ENCODE measurements at places on chromosomes 4 and X.

- H3K27ac ChIP-seq = no peak overlapping the region
- DNase-seq = no peak
- H3K27me3 ChIP-seq = no peaks in the 10 kb centered on the region
- no peaks in the 10 kb centered on the region for H3K36me3 ChIP-seq
These were observed 66.0 kb downstream of the MANBA start for GRCh38 chr4:102694791-102695190.

- H3K4me3 ChIP-seq = no peak overlapping the region
- peak; percentile 48 for DNase-seq
- H3K4me1 ChIP-seq = no peaks in the 10 kb centered on the region
- H3K27ac ChIP-seq = no peak overlapping the region
These were observed 95.1 kb downstream of the USP9X start for GRCh38 chrX:41180194-41180908.

- H3K4me1 ChIP-seq = no peaks in the 10 kb centered on the region
- H3K36me3 ChIP-seq = no peaks in the 10 kb centered on the region
- no peak overlapping the region for H3K4me3 ChIP-seq
- DNase-seq = no peak
These were observed 466.3 kb upstream of the ACTRT1 start for GRCh38 chrX:128518508-128518907.

DNA sequence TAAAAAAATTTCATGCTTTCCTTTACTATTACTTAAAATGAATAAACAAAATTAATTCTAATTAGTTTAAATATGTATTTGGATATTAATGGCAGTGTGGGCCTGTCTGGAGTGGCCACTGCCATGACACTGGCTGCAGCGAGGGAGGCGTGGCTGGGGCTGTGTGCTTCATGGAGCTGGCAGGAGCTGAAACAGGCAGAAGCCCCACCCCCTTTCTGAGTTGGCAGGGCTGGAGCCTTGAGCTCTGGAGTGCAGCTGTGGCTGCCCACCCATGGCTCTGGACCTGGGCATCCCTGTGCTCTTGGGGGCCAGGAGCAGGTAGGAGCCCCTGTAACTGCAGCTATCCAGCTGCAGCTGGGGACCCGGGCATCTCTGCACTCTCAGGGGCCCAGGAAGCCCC is 8.2 kb upstream of the HSD17B11 start:
- H3K27me3 ChIP-seq = no peaks in the 10 kb centered on the region
- no peak for DNase-seq
- H3K4me3 ChIP-seq = no peak overlapping the region
- H3K27ac ChIP-seq = no peak overlapping the region
- no peaks in the 10 kb centered on the region for H3K36me3 ChIP-seq

- H3K4me3 ChIP-seq = no peak overlapping the region
- H3K36me3 ChIP-seq = no peaks in the 10 kb centered on the region
- no peak for DNase-seq
These were observed 102.6 kb downstream of the AMELX start for GRCh38 chrX:11395859-11396258.

- peak; percentile 51 for DNase-seq
- H3K27ac ChIP-seq = no peak overlapping the region
- H3K4me1 ChIP-seq = no peaks in the 10 kb centered on the region
These were observed 69.5 kb upstream of the BRWD3 start for GRCh38 chrX:80879143-80879542.

GRCh38 chr4:99437723-99438404 is 2.7 kb upstream of the ADH7 start:
- no peaks in the 10 kb centered on the region for H3K36me3 ChIP-seq
- H3K4me1 ChIP-seq = no peaks in the 10 kb centered on the region
- H3K27me3 ChIP-seq = no peaks in the 10 kb centered on the region
- H3K27ac ChIP-seq = no peak overlapping the region

DNA sequence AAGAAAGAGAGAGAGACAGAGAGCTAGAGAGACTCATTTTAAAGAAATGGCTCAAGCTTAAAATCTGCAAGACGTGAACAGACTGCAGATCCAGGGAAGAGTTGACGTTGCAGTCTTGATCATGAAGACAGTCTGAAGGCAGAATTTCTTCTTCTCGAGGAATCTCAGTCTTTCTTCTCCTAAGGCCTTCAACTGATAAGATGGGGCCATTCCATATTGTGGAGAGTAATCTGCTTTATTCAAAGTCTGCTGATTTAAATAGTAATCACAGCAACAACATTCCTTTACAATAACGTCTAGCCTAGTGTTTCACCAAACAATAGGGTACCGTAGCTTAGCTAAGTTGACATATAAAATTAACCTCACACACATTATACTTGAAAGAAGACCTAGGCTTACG is 208.4 kb upstream of the ADAMTS3 start:
- H3K4me3 ChIP-seq = no peak overlapping the region
- DNase-seq = no peak
- H3K36me3 ChIP-seq = no peaks in the 10 kb centered on the region
- no peaks in the 10 kb centered on the region for H3K4me1 ChIP-seq
- H3K27ac ChIP-seq = no peak overlapping the region
- no peaks in the 10 kb centered on the region for H3K27me3 ChIP-seq

GRCh38 chr4:48133669-48134068 is 381 bp downstream of the TXK start:
- H3K4me1 ChIP-seq = peaks cover 6% of the 10 kb centered on the region
- H3K4me3 ChIP-seq = no peak overlapping the region
- no peak overlapping the region for H3K27ac ChIP-seq
- no peaks in the 10 kb centered on the region for H3K27me3 ChIP-seq
- no peak for DNase-seq

GRCh38 chr4:153705743-153706468 is 21.8 kb downstream of the TLR2 start:
- no peak overlapping the region for H3K27ac ChIP-seq
- no peak for DNase-seq
- H3K4me3 ChIP-seq = no peak overlapping the region

DNA sequence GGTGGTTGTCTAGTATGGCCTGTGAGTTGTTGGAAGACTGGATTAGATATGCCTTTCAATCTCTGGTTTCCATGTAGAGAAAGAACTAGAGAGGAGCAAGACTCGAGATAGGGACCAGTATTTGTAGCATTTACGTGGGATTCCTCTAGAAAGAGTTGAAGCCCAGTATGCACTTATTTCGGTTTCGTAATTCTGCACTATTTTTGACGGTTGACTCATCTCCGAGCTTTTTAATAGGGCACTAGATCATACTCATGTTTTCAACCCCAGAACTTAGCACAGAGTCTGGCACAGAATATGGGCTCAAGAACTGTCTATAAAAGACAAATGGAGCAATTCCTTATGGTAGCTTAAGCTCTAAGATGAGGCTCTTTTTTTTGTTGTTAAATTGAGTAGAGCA is 15.7 kb downstream of the HELT start:
- H3K36me3 ChIP-seq = no peaks in the 10 kb centered on the region
- H3K4me3 ChIP-seq = no peak overlapping the region
- DNase-seq = no peak

DNA sequence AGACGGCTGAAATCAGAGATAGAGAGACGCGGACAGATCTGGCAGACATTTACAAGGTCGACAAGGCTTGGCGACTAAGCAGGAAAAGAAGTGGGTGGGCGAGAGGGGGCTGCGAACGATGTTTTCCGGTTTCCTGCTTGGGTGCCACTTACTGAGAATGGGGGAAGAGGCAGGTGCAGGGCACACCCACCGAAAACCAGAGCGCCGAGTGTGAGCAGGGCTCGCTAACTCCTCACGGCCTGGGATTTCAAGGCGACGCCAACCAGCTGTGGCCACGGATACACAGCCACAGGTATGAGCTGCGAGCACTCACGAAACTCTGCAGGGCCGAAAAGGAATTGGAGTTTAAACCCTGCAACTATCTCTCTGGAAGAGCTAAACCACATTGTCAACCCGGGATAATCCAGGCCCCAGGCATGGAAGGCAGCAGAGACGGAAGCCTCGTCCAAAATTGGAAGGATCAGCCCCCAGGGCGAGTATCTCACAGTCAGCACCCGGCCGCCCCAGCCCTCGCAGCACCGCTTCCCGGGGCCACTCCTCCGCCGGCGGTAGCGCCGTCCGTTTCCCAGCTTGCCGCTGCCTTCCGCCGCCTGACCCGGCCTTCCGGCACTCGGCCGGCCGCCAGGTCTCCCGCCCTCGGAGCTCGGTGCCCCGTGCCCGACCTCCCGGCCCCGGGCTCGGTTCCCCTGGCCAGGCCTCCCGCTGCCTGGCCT is 778 bp downstream of the CASP3 start:
- no peaks in the 10 kb centered on the region for H3K36me3 ChIP-seq
- H3K4me3 ChIP-seq = peak overlapping the region; percentile 65
- DNase-seq = peak; percentile 68
- H3K4me1 ChIP-seq = peaks cover 17% of the 10 kb centered on the region
- H3K27me3 ChIP-seq = no peaks in the 10 kb centered on the region

GRCh38 chr4:146095860-146096259 is 79.7 kb upstream of the LSM6 start:
- no peaks in the 10 kb centered on the region for H3K36me3 ChIP-seq
- no peak overlapping the region for H3K4me3 ChIP-seq
- no peaks in the 10 kb centered on the region for H3K4me1 ChIP-seq
- no peaks in the 10 kb centered on the region for H3K27me3 ChIP-seq
- H3K27ac ChIP-seq = no peak overlapping the region

- no peak overlapping the region for H3K27ac ChIP-seq
- no peaks in the 10 kb centered on the region for H3K4me1 ChIP-seq
- no peak overlapping the region for H3K4me3 ChIP-seq
- no peaks in the 10 kb centered on the region for H3K36me3 ChIP-seq
- no peaks in the 10 kb centered on the region for H3K27me3 ChIP-seq
These were observed 58.6 kb upstream of the TLL1 start for GRCh38 chr4:165814256-165815020.

DNA sequence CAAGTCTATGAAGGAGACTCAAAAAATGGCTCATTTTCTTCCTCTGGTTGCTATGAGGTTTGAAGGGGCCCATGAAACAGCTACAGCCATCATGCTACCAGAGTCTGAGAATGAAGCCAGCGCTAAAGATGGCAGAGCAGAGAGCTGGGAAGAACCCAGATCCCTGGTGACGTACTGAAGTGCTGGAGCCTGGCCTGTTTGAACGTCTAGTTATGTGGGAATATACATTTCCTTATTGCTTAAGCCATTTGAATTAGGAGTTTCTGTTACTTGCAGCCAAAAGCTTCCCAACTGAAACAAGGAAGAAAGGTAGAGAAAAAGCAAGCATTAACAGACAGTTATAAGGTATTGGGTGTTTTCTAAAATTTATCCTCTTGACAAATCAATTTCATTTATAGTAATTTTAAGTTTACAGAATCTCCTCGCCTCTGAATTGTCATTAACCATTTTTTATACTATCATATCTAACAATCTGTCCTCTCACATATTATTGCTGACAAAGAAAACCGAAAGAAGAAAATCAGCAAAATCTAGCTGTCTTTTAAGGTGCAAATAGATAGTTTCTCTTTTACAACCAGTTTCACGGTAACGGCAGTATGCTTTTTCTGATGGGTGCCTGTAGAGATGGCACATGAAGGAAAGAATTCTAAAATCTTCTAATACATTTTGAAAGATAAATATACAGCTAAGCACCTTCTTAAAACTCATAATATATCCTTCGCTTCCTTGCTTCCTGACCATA is 8.9 kb upstream of the COQ2 start:
- H3K4me1 ChIP-seq = no peaks in the 10 kb centered on the region
- H3K36me3 ChIP-seq = no peaks in the 10 kb centered on the region
- no peaks in the 10 kb centered on the region for H3K27me3 ChIP-seq
- DNase-seq = no peak
- no peak overlapping the region for H3K4me3 ChIP-seq

DNA sequence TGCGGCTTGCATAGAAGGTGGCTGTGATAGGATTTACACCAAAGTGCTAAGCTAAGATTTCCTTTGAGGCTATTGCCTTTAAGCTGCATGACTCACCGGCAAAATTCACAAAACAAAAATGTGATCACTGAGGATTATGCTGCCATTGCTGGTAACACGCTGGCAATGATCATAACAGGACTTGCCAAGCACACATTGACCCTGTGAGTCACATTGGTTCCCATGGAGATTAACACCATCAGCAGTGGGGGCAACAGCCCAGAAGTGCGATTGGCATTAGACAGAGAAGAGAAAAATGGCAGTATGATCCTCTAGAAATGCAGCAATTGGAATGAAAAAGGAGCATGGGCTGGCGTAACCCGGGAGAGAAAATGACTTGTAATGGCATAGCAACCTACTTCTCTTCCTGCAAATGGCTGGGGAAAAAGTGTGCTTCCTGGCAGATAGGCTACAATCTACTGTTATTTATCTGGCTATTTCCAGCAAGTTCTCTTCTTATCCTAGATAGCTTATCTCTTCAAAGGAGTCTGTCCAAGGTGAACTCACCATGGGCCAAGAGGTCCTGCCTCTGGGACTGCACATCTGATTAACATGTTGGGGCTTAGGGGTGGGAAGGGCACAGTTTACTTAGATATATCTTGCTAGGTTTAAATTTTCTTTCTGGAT is 314.2 kb upstream of the IGFBP7 start:
- no peaks in the 10 kb centered on the region for H3K27me3 ChIP-seq
- no peaks in the 10 kb centered on the region for H3K36me3 ChIP-seq
- no peak overlapping the region for H3K4me3 ChIP-seq
- peaks cover 2% of the 10 kb centered on the region for H3K4me1 ChIP-seq

GRCh38 chr4:98945297-98945850 is 16.4 kb upstream of the EIF4E start:
- H3K27ac ChIP-seq = no peak overlapping the region
- no peaks in the 10 kb centered on the region for H3K4me1 ChIP-seq
- no peak for DNase-seq
- H3K36me3 ChIP-seq = no peaks in the 10 kb centered on the region

DNA sequence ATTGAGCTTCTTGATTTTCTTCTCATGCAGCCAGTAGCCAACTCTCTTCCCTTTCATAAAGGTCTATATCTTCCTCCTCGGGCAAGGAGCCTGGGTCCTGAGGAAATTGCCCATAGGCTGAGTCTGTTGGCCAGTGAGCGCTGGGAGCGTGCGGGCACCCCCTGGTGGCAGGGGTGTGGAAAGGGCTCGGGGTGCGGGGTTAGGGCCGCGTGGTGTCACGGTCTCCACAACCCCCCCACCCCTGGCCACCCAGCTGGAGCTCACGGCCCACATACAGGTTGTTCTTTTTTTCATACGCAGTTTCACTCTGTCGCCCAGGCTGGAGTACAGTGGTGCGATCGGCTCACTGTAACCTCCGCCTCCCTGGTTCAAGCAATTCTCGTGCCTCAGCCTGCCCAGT is 13.1 kb downstream of the RBM10 start:
- DNase-seq = no peak
- H3K27ac ChIP-seq = no peak overlapping the region
- H3K4me1 ChIP-seq = no peaks in the 10 kb centered on the region
- peaks cover 2% of the 10 kb centered on the region for H3K27me3 ChIP-seq

DNA sequence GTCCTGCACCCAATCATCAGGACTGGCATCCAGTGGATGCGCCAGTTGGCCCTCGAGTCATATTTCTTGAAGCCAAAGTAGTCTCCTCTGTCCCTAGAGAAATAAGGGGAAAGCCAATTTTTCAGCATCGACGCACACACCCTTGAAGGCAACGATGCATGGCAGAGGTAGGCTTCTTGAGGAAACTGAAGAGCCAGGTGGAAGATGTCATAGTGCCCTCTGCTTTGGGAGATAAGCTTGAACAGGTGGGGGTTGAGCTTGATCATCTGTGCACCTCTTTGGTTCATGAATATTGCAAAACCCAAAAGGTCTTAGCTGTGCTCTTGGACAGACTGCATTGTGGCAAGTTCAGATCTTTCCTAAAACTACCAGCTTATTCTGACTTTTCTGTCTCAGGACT is 34.6 kb upstream of the WDR1 start:
- H3K27ac ChIP-seq = no peak overlapping the region
- no peaks in the 10 kb centered on the region for H3K4me1 ChIP-seq
- no peak overlapping the region for H3K4me3 ChIP-seq
- DNase-seq = no peak
- no peaks in the 10 kb centered on the region for H3K36me3 ChIP-seq
- H3K27me3 ChIP-seq = no peaks in the 10 kb centered on the region
